ENCODE measurements at places on chromosomes 6 and 20.

DNA sequence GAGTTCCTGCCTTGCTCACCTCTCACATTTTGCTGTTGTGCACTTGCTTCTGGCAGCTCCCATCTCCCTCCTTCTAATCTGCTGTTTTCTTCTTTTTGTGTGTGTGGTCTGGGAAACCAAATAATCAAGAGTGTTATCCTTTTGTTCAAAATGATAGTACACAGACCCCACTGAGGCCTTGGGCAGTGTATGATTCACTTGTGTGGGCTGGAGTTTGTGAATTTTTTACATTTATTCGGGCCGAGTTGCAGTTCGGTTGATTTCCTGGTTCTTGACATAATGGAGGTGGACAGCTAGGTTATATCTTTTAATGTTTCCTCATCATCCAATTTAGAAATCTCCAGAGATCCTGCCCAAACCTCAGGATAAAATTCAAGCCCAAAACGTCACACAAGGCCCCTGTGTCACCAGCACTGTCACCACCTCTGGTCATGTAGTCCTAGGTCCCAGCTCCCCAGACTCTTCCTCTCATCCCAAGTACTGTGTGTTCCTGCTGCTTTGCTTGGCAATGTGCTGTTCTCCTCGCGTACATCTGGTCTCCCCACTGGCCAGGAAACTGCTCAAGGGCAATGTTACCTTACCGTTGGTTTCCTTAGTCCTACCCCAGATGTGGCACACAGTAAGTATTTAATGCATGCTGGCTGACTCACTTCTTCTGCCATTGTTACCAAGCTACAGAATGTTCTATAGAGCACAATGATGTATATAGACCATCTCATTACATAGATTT lies 55.7 kb upstream of the PHACTR2 start:
- peak; percentile 54 for DNase-seq

GRCh38 chr6:14430218-14430617 lies 312.6 kb downstream of the CD83 start:
- DNase-seq, result no peak

DNA sequence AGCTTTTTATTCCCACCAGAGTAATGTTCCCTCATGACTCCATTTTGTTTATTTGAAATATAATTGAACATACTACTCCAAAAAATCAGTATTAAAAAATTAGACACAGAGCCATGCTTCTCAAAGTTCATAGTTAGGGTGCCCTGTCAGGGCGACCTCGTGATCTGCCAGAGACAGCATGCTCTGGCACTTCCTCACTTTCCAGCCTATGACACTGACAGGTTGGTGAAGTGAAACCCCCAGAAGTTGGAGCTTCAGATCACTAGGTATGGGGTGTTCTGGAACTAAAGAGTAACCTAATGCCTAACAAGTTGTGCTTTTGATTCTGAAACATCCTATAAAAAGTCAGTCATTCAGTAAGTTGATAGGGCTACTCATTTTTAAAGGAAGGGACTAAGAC lies 93.0 kb downstream of the TBC1D7 start:
- no peak for DNase-seq

DNA sequence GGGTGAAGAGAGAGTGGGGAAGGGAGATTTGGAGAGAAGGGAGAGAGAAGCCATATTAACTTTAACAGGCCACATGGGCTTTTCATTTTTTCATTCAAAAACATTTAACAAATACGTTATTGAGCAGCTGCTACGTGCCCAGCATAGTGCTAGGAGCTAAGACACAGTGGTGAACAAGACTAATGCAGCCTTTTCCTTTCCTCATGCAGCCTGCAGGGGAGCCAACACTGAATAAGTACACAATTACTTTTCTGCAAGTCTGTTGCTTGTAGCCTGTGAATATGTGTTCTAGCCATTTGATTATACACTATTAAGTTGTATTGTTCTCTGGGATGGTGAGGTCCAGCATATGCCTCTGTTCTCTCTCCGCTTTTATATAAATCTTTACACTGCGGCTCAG lies 1.9 kb upstream of the BLOC1S5 start:
- DNase-seq, result no peak

DNA sequence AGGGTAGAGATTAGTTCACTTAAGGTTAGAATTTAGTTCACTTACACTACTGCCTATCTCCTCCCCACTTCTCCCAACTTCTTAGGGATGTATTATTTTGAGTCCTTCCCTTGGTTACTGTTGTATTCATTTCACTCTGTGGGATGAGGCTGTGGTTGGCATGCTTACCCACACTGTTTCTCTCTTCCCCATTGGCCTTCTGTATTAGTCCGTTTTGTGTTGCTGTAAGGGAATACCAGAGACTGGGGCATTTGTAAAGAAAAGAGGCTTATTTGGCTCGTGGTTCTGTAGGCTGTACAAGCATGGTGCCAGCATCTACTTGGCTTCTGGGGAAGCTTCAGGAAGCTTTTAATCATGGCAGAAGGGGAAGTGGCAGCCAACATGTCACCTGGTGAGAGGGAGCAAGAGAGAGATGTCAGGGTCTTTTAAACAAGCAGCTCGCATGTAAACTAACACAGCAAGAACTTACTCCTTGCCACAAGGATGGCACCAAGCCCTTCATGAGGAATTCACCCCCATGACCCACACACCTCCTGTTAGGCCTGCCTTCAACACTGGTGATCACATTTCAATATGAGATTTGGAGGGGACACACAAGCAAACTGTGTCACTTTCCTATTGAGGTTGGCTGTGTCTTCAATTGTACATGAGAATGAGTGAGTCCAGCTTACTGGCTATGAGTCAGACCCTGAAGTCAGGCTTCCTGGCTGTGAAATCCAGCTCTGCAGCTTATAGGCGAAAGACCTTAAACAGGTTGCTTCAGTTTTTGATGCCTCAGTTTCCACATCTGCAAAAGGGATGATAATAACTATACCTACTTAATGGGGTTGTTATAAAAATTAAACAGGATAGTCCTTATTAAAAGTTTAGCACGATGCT lies 53.3 kb downstream of the SYNDIG1 start:
- no peak for DNase-seq

DNA sequence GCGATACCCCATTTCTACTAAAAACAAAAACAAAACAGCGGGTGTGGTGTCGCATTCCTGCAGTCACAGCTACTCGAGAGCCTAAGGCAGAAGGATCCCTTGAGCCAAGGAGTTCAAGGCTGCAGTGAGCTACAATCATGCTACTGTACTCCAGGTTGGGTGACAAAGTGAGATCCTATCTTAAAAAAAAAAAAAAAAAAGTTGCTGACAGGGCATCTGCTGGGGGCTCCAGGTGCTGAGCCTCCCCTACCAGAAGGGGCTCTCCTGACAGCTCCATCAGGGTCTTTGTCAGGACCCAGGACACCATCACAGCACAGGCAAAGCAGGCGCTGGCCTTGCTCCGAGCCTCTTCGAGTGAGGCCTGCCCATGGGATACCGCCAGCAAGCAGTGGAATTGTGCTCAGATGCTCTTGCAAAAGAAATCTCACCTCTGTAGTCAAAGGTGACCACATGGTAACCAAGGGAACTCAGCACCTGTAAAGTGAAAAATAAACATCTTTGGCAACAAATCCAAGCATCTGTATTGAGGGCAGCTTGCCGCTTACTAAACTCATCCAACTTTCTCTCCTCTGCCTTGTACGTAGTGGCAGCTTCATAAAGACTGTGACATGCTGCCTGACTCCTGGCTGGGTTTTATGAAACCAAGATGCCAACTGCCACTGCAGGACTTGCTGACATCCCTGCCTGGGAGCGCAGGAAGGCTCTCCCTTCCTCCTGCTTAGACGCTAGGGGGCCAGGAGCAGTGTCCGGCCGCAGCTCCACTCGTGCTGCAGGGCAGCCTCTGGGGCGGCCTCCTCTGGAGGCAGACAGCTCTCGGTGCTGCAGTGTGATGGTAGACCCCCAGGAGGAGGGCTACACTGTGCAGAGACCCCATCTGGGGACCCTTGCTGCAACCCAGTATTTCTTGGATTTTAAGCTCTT lies 66.9 kb downstream of the PYGB start:
- no peak for DNase-seq

DNA sequence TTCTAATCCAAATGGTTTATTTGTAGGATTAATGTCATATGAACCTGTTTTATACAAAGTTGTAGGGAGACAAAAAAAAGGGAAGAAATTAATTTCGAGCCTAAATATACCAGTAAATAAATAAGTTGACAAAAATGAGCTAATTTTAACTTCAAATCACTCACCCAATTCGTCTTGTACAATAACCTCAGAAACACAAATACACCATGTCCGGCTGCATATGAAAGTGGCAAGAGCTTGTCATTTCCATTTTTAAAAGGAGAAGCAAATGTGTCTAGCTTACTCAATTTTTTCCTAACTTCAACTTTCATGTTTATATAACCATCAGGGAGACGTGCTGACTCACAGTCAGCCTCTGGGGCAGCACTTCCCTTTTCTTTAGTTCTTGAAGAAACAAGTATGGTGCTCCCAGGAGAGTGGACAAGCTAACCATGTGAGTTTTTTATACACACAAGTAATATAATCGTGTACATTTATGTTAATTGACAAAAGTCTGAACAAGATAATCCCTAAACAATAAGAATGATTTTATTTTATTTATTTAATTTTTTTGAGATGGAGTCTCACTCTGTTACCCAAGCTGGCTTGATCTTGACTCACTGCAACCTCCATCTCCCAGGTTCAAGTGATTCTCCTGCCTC lies 55.5 kb upstream of the SGK1 start:
- peak; percentile 76 for DNase-seq

- no peak for DNase-seq
Observed at GRCh38 chr20:12067686-12068085, 150.0 kb downstream of the BTBD3 start.

- no peak for DNase-seq
Observed at GRCh38 chr6:154518396-154518795, 7.9 kb upstream of the CNKSR3 start.

GRCh38 chr6:132932588-132932987 lies 118.2 kb downstream of the RPS12 start:
- no peak for DNase-seq

DNA sequence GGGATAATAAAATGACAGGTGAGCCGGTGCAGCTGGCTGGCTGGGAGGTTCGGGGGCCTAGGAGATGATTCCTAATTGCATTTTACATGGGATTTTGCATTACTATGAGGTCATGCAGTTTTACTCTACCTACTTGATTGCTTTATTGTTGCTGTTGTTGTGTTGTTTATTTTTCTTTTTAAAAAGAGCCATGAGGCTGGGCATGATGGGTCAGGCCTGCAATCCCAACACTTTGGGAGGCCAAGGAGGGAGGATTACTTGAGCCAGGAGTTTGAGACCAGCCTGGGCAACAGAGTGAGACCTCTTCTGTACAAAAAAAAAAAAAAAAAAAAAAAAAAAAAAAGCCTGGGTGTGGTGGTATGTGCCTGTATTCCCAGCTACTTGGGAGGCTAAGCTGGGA lies 104.8 kb downstream of the GJA1 start:
- no peak for DNase-seq

DNA sequence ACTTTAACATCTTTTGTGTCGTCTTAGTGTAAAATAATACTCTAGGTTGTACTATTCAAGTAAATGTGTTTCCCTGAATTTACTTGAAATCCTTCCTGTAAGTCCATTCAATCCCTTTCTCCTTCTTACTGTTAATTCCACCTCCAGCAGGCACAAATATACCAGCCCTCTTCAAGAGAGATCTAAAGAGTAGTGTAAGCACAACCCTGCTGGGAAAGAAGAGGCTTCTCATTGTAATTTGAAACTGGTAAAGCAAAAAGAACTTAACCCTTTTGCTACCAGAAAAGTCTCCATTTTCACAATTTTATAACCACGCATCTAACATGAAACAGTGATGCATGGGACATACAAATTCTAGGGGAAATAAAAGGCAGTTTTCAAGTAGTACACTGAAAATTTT lies at the start of gene BMP5:
Gene BMP5, minus strand, starts transcription at position 191 of the 400 bp plus-strand sequence. CDS start 725 bp downstream, outside the sequence.
- no peak for DNase-seq

GRCh38 chr6:106363401-106364138 lies 3.1 kb downstream of the CRYBG1 start:
- no peak for DNase-seq

DNA sequence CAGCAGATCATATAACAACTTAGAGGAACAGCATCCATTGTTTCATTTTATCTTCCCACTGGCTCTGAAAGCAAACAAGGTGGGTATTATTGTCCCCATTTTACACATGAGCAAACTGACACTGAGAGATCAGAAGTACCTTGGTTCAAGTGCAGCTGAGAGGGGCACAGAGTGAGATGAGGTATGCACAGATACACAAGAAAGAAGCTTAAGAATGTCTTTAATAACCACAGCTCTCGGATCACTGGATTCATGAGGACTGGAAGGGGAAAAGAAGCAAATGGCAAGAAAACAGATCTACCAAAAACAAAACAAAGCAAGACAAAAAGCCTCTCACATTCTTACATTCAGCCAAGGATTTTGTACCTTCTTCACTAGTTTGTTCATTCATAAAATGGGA lies 10.6 kb downstream of the SLC2A10 start:
- DNase-seq, result no peak

GRCh38 chr6:39821046-39821740 lies 29.0 kb downstream of the DAAM2 start:
- no peak for DNase-seq

DNA sequence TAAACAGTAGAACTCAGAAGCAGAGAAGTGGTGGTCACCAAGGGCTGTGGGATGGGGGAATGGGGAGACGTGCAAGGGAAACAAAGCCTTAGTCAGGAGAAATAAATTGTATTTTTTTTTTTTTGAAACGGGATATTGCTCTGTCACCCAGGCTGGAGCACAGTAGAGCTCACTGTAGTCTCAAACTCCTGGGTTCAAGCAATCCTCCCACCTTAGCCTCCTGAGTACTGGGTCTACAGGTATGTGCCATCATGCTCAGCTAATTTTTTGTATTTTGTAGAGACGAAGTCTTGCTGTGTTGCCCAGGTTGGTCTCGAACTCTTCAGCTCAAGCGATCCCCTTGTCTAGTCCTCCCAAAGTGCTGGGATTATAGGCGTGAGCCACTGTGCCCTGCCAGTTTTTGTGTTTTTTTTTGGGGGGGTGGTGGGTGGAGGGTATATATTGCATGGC lies 3.4 kb downstream of the HSPA1B start:
- no peak for DNase-seq

- no peak for DNase-seq
Observed at GRCh38 chr20:15320941-15321340, 983.5 kb upstream of the FLRT3 start.

DNA sequence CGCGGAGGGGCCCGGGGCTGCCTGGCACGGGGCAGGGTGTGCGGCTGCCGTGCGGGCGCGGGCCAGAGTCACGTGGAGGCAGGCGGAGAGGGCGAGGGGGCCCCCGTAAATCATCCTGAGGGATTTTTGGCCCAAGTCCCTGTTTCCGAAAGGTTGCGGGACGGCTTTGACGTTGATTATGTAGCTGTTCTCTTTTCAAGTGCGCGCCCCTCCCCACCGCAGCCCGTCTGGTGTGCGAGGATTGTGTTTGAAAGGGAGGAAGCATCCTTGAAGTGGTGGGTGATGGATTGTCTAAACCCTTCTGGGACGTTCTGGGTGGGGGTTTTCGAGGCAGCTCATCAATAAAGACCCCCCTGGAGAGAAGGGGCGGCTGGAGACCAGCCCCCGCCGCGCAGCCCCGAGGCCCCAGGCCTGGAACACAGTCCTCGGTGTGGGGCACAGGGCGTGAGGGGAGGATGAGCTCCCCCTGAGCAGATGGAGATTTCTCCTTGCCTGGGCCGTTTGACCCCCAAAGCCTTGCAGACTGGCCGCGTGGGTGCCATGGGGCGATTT lies 7.0 kb upstream of the FOXF2 start:
- DNase-seq, result no peak
